SK-MEL-5 (cell line): ENCODE measurements at places on chromosomes 1 and 21.

- DNase-seq: no peak
Measured at GRCh38 chr1:84539972-84540371, 33.6 kb upstream of the GNG5 start.

DNA sequence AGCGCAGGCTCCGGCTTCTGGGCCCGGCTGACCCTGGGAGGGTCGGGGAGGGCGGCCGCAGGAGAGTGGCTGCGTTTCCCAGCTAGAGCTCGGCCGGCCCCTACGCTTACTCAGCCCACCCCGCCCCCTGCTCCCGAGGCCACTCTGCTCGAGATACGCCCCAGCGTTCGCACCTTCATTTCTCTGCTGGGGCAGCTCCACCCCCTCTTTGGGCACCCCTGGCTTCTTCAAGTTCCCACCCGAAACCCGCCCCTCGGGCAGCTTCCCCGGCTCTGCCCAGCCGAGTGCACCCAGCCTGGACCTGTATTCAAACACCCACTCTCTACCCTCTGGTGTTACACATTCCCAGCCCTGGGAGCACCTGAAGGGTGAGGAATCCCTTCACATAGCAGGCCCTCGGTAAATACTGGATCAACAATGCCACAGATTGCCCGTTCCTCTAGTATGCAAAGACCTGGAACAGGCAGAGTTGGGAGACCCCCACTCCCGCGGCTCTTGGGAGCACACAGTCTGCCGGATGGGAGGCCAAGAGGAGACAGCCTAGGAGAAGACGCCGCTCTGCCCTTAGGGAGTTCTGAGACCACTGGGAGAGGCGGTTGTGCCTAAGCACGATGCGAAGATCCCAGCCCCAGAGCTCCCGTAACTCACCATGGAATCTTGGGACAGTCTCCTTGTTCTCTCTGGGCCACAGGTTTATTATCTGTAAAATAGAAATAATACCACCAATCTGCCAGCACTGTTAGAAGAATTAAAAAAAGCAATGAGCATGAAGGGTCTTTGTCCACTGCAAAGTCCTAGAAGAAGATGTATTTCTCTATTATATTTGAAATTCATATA, 566 bp upstream of the PAQR7 start:
- no peak for DNase-seq

DNA sequence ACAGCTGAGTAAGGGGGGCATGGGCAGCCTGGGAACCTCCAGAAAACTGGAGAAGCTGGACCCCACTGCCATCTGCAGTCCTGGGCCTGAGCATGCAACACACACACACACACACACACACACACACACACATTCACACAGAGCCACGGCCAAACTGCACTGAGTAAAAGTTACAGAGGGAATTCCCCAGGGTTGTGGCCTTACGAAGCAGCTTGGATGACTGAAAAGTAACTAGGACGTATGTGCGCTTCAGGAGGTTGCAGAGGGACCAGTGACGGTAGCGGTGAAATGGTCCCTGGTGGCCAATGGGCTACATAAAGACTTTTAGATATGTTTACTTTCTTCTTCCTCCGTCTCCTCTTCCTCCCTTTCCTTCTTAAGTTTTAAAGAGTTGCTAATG, 232.5 kb upstream of the TMEM51 start:
- DNase-seq: no peak

- DNase-seq: no peak
Measured at GRCh38 chr1:17281775-17282181, 26.2 kb upstream of the PADI4 start.

GRCh38 chr1:55816456-55817426, 601.6 kb upstream of the USP24 start:
- DNase-seq: peak; percentile 91

DNA sequence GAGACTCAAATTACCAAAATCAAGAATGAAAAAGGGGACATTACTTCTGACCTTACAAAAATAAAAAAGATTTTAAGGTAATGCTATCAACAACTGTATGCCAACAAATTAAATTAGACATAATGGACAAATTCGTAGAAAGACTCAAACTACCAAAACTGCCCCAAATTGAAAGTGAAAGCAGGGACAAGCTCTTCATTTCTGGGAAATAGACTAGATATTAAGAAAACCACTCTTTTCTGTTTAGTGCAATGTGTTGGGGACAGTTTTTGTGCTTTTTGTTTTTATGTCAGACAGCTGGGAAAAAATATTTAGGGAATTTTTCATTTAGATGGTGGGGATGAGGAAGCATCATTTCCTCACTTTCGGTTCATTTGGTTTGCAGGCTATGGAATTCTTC, 4.9 kb upstream of the GBP1 start:
- no peak for DNase-seq

DNA sequence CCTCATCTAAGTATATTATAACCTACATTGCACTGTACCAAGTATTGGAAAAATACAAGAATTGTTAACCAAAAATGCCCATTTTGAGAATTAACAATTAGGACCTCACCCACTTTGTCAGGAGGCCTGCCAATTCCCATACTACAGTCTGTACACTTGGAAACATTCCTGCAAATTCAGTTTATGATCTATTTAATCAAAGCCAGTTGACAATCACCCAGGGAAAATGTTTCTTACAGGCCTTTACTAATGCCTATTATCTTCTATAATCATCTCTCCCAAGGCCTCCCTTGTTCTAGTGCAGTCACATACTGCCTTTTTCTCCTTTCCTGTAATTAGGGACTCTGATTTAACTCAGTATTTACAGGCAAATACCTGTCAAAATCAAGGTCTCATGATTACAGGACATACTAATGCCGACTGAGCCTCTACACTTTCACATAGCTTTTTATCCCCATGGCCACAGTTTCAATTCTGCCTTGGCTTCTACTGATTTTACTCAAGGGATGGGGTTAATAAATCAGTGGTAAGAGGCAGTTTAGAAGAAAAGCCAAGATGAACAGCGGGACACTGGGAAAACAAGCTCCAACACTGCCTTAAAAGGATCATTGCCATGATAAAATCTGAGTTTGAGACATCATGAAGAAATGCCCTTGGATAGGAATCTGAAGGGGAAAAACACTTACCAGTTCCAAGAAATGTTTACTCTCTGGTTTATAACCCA, 338.7 kb downstream of the VAV3 start:
- DNase-seq: no peak
